Kidney epithelial cell (primary cell): ENCODE measurements at places on chromosomes 16 and 17.

DNA sequence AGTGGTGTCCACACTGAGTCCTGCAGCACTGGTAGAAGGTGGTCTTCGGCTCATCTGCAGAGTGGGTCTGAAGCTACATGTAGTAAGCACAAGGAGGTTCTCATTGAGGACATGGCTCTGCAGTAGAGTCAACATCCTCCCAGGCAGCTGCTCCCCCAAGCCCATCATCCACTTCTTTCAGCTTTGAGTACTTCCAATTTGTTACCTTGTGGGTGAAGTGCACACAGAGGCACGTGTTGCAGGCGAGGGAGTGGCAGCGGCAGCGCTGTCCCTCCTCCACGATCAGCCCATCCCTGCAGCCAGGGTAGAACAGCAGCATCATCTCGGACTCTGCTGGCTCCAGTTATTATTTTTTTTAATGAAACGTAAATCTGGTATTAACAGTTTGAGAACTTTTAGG is 1.8 kb upstream of the SSTR2 start:
- no peak for DNase-seq

DNA sequence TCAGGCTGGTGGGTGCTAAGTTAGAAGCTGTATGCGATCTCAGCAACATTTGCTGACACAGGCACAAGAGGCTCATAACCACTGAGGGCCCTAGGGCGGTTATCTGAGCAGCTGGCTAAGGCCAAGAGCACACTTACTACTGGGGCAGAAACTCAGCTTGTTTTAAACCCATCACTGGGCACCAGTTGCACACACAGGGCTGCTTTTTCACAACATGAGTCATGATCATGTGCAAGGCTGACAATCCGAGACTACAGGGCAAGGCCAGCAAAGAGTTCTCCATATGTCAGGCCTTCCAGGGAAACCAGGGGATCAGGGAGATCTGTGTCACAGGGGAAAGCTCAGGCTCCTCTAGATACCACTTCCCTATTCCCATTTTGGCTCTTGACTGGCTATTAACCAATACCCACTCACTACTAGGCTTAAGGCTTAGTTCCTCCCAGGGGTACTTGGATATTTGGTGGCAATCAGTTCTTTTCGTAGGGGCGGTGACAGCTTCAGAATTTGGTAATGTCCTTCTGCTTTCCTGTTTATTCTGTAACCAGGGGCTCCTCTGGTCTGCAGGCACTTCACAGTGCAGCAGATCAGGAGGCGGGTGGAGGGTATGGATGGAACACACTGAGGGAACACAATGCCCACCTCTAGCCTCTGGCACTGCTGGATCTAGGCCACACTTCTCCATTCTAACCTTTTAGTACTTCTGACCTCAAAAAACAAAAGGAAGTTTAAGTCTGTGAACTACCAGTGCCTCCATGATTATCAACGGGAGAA is 44.9 kb upstream of the ERN1 start:
- peak; percentile 58 for DNase-seq

DNA sequence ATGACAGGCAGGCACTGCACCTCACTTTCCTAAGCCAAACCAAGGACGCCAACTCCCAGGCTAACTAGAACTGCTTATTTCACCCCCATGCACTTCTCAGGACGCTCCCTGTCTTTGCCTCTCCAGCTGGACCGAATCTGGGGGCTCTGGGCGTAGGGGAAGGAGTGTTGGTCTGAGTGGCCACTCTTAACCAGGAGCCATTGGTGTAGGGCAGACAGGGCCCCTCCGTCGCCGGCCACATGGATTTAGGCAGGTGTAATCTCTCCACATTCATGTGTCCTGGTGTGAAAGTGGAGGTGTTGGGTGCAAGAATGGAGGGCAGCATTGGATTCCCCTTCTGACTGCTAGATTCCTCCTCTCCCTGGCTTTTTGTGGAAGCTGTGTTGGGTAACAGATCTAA is 9.8 kb downstream of the ATP2C2 start:
- DNase-seq = no peak

DNA sequence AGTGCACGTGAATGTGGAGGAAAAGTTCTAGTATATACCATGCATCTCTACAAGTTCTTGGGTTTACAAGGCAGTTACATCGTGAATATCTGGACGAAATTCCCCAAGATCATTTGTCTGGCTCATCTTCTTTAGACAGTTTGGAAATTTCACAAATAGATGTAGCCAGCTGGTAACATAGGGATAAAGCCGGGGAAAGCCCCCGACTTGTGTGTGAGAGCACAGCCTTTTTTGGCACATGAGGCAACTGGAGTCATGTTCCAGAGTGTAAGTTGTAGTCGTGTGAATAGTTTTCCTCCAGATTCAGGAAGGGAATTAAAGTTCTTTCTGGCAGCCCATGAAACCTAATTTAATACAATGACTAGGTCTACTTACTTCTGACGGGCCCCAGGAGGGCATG is 62.3 kb downstream of the MARCHF10 start:
- DNase-seq = no peak

DNA sequence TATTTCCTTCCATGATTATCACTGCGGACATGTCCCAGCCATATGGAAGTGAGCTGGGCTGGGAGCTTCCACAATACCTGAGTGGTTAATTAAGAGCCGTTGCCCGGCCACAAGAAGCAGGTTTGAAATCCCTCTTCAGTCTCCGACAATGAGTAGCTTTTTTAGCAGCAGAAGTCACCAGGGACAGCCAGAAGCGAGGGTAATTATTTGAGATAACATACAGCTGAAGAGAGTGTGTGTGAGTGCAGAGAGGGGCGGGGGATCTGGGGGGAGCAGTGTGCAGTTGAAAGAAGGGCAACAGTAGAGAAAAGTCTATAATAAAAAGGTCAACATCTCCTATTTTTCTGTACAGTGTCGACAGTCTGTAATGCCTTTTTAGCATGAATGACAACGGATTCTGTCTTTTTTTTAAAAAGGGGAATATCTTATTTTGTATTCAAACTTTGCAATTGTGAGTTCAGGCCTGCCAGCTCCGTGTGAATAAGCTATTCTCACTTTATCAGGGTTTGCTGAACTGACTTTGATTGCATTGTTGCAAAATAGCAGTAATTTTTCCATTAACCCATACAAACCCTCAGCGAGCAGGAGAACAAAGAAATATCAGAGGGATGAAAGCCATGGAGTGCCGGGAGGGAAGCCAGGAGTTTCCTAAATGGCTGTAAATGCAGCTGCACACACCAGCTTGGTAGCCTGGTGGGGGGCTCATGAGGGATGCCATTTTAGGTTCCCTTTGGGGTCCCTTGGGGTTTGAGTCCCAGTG is 220.3 kb upstream of the IRX3 start:
- no peak for DNase-seq

DNA sequence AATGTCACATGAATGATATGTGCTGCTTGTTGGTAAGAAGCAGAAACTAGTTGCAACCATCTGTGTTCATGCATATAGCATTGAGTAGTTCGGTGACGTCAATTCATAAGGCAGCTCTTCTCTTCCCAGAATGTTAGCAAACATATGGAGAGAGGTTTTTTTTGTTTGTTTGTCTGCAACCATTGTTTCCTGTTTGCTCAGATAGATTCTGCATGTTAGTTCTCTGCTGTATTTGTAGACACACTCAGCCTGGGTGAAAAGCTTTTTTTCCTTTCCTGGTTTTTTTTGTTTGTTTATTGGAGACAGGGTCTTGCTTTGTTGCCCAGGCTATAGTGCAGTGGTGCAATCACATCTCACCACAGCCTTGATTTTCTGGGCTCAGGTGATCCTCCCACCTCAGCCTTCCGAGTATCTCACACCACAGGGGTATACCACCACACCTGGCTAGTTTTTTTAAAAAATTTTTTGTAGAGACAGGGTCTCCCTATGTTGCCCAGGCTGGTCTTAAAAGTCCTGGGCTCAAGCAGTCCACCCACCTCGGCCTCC is 16.7 kb downstream of the WSB1 start:
- DNase-seq = no peak

DNA sequence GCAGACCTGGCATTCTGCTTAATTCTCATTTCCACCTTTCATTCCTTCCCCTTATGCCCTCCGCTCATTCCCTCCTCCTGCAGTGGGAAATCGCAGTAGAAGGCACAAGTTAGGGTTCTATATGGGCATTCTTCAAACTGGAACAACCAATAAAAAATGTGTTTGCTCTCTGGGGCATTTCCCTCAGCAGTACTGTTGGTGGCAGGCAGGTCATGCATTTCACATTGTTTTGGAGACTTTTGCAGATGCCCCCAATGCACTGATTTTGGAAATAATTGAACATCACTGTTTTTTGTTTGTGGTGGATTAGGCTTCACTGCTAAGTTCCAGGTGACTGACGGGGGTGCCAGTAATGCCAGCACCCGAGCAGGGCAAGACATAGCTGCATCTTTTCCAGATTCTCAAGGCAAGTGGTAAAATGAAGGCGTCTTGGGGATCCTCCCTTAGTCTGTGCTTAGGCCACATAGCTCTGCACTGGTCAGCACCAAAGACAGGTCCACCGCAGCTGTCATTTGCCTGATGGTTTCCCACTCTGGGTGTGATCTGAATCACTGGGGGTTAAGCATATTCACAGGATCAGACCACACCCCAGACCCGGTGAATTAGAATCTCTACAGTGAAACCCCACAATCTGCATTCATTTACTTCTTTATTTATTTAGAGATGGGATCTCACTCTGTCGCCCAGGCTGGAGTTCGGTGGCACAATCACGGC is 304.5 kb downstream of the CPPED1 start:
- no peak for DNase-seq

DNA sequence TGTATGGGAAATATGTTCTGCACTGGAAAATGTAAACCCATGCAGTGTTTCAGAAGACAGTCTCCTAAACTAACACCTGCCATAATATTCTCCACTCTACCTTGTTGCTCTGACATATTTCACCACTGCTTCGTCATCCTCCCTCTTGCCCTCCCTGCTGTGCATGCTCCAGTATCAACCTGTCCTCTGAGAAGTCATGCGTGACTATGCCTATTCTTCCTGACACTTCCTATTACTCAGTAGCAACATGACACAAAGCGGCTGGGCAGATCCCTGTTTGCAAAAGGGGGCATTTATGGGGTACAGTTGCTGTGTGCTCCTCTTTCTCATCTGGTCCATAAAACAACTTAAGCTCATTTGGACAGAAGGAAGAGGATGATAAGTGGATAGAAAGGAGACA is 805.6 kb upstream of the EEF2KMT start:
- no peak for DNase-seq

GRCh38 chr17:13016881-13017654 is 759 bp downstream of the ELAC2 start:
- DNase-seq = no peak

GRCh38 chr16:57788252-57788841 is 13.9 kb downstream of the KIFC3 start:
- no peak for DNase-seq

DNA sequence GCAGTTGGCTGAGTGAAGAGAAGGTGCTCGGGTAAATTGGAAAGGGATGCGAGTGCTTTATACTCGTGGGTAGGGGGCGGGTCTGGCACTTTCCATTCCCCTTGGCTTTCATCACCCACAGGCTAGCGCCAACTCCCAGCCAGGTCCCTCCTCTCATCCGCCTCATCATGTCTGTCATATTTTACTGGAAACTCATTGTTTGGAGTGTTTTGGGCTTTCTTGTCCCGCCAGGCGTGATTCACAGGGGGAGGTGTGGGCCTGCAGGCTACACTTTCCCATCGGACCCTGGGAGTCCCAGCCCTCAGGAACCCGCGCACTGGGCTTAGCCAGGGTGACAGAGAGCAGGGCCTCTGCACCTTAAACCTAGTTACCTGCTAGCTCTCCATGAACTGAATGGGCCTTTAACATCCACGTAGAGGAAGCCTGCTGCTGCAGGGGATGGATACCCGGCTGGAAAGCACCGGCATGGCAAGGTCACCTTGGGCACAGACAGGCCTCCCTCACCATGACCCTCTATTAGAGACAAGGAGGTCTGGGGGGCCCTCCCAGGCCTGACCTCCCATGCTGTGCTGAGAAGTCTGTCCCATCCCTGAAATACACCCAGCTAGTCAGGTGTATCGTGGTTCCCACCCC is at the start of gene KRT14:
KRT14 (minus strand) TSS at position 33 of the 633 bp plus-strand sequence. CDS start 61 bp downstream, outside the sequence.
- no peak for DNase-seq

DNA sequence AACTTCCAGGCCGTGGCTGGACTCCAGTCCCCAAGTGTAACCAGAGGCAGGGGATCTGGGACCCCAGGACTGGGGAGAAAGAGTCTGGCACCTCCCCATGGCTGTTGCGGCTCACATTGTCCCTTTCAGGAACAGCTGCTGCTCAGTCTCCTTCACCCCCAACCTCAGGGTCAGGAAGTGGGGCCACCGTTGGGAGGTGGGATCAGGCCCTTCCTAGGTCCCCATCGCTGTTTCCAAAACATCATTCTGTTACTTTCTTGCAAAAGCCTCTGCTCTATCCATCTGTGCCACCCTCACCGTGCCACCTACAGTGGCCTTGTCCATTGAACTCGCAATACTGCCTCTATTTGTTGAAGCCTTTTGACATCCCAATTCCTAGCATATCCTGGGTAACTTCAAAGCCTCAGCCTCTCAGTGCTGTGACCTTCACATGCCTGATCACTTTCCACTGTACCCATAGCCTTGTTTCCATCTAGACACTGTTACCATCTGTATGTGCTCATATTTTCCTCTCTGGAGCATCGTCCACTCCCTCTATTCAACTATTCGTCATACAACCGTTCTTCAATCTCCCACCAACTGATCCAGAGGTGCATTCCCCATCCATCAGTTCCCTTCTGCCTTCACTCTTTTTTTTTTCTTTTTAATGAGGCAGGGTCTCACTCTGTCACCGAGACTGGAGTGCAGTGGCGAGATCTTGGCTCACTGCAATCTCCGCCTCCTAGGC is 15.0 kb upstream of the SRCIN1 start:
- no peak for DNase-seq

DNA sequence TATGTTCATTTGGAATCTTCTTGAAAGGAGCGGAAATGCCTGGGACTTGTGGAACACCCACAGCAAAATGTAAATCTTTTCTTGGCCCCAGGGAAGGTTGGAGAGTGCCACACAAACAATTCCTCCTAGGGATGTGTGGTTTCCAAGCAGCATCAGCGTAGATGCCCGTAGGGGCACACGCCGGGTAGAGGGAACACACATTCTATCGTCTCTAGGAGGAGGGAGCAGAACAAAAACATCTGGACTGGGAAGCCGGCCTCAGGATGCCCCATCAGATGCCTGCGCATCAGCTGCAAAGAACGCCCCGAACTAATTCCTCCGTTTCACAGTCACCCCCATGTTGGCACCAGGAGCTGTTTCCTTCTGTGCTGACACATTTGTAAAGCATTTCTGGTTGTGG is 357.9 kb upstream of the ZFHX3 start:
- DNase-seq = no peak
